Smooth muscle cell of trachea (primary cell): ENCODE measurements at places on chromosomes 12 and 14. TPM values are rescaled to one million over a fixed set of nuclear protein-coding genes. Genes with fewer than 3 reads are reported as not detected.

The HOXC13 gene
- total RNA-seq: not detected in 2 replicates

The HRK gene
- total RNA-seq: 0.17 TPM in 1 of 2 replicates, not detected in the other

The ENDOU gene
- 0.17 and 0.29 TPM in 2 replicates for total RNA-seq

The SERPINA1 gene
- total RNA-seq: under 0.01 TPM in 1 of 2 replicates, not detected in the other
